Lung (tissue), 17 donors: ENCODE measurements at places on chromosomes 7 and 10. TPM values are rescaled to one million over a fixed set of nuclear protein-coding genes. Genes with fewer than 3 reads are reported as not detected.
A peak's percentile ranks its signal among the peaks of the same experiment; 100 is the strongest.

DNA sequence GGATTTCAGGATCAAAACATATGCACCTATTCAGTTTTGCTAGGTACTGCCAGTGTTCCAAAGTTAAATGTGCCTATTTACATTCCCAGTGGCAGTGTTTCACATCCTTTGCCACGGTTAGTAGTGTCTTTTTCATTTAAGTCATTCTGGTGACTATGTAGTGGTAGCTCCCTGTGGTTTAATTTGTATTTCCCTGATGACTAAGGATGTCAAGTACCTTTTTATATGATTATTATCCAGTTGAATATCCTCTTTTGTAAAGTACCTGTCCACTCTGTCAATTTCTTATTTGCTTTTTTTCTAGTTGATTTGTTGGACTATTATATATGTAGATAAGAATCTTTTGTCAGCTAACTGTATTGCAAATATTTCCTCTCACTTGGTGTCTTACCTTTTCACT is 45.1 kb downstream of the TMEM60 start:
- no peak for DNase-seq

GRCh38 chr10:17838080-17838648 is 29.0 kb downstream of the MRC1 start:
- DNase-seq: peak; percentile 21

SLC18A3 gene
- not detected for total RNA-seq

GRCh38 chr7:131501930-131502685 is 54.3 kb downstream of the PODXL start:
- DNase-seq: no peak

SLC26A5 gene
- 0.77 TPM for total RNA-seq

GRCh38 chr10:31466313-31466712 is 147.3 kb downstream of the ZEB1 start:
- DNase-seq: no peak

DNA sequence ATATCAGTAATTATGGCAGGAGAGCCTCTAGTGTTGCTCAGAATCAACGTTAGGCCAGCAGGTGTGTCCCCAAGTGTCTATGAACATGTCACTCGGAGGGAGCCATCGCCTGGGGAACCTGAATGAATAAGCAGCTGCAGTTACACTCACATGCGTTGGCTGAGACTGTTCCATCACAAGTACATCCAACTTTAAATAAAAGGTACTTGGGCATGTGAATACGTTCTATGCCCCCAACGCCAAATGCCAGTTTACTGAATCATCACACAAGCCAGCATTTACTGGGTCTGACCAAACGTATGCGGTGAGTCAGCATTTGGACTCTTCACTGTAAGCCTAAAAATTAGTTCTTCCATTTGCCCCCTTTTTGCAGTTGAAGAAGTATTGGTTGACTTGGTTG is 207.6 kb upstream of the PLXNA4 start:
- no peak for DNase-seq

ZNF425 gene
- 2.8 TPM for total RNA-seq

GRID2IP gene
- 0.80 TPM for total RNA-seq
